Activated naive CD8-positive, alpha-beta T cell treated with anti-CD3 and anti-CD28 coated beads, Interleukin-2, amount 10 ng/mL, durations not matched to agents 7 days and 5 days (primary cell): ENCODE measurements at places on chromosomes 3 and 15. TPM values are rescaled to one million over a fixed set of nuclear protein-coding genes. Genes with fewer than 3 reads are reported as not detected.

- H3K27ac ChIP-seq: no peak overlapping the region
- H3K27me3 ChIP-seq: peaks cover 18% of the 10 kb centered on the region
- no peaks in the 10 kb centered on the region for H3K36me3 ChIP-seq
- no peak for DNase-seq
- H3K4me3 ChIP-seq: no peak overlapping the region
Observed at GRCh38 chr3:112633757-112634156, 7.2 kb downstream of the CCDC80 start.

DNA sequence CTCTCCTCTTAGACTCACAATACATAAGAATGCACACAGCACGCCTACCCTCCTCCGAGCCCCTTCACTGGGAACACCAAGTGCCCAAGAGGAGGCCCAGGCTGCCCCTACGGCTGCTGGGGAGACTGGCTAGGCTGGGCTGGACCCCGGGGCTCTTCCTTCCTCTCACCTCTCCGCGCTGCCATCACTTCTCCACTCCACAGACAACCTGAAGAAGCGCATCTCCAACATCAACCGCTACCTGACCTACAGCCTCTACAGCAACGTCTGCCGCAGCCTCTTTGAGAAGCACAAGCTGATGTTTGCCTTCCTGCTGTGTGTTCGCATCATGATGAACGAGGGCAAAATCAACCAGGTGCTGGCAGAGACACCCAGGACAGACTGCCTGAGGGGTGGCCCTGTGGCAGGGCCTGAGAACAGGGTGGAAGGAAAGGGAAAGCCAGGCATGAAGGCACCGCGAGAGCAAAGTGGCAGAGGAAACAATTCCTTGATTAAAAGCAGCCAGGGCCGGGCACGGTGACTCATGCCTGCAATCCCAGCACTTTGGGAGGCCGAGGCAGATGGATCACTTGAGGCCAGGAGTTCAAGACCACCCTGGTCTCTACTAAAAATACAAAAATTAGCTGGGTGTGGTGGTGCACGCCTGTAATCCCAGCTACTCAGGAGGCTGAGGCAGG is 51.6 kb downstream of the SEMA3G start:
- peaks cover 6% of the 10 kb centered on the region for H3K36me3 ChIP-seq
- H3K27ac ChIP-seq: no peak overlapping the region
- DNase-seq: no peak
- no peak overlapping the region for H3K4me3 ChIP-seq
- H3K27me3 ChIP-seq: no peaks in the 10 kb centered on the region

The AP3B2 gene
- not detected for total RNA-seq

The ZNF501 gene
- total RNA-seq: 6.3 TPM

DNA sequence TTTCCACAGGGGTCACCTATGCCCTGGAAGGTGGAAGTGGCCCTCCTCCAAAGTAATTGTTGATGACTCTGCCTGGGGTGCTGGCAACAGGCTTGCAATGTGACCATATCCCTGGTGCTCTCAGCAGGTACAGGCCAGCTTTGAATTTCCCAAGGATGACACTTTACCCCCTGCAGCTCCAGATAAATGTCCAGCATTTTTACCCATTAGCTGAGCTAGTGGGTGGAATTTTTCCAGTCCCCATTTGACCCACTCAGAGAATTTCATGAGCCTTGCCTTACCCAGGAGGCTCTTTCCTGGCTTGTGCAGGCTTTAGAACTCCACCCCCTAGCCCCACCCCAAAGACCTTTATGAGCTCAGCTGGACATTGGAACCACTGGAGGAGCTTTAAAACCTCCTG is 77.6 kb downstream of the ST8SIA2 start:
- no peaks in the 10 kb centered on the region for H3K36me3 ChIP-seq
- H3K27me3 ChIP-seq: no peaks in the 10 kb centered on the region
- no peaks in the 10 kb centered on the region for H3K4me1 ChIP-seq
- DNase-seq: no peak
- no peak overlapping the region for H3K27ac ChIP-seq
- H3K4me3 ChIP-seq: no peak overlapping the region

The PLCH1 gene
- 3.8 TPM for total RNA-seq

The NR1I2 gene
- 0.33 TPM for total RNA-seq
